ENCODE measurements at places on chromosomes 5 and 9.
A peak's percentile ranks its signal among the peaks of the same experiment; 100 is the strongest.

GRCh38 chr9:107480386-107480789 lies 9.2 kb downstream of the KLF4 start:
- no peak for DNase-seq

- DNase-seq: no peak
Observed at GRCh38 chr5:144248015-144248414, 77.3 kb downstream of the KCTD16 start.

GRCh38 chr5:103840600-103840999 lies 278.0 kb upstream of the NUDT12 start:
- DNase-seq: no peak

- DNase-seq: peak; percentile 46
Observed at GRCh38 chr5:83720836-83721537, at the start of gene HAPLN1. TSS of gene HAPLN1 (minus strand) at chr5:83720855. CDS start at chr5:83673523, 47,332 bp downstream.

DNA sequence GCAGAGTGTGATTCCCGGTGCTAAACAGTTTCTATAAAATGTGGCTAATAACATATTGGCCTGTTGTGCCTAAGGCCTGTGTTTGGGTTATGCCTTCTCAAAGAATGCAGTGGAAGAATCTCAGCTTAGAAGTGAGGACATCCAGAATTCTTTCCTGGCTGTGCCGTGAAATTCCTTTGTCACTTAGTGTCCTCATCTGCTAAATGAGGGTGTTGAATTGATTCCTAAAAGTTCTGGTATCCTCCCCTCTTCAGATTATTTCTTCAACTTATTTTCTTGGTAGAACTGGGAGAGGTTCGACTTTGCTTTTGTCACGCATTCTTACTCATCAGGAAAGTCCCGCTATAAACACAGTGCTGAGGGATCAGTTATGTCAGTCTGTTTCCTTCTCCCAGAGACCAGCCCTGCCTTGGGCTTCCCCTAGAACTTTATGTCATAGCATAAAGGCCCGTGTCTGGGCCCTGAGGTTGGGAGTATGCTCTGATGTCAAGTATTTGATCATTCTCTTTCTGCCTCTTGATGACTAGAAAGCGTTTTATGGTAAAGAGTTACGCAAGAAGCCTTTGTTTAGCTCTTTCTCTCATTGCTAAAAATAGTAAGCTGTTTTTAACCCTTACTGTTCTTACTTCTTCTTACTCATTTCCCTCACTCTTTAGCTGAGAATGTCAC lies 29.5 kb downstream of the MTAP start:
- no peak for DNase-seq

DNA sequence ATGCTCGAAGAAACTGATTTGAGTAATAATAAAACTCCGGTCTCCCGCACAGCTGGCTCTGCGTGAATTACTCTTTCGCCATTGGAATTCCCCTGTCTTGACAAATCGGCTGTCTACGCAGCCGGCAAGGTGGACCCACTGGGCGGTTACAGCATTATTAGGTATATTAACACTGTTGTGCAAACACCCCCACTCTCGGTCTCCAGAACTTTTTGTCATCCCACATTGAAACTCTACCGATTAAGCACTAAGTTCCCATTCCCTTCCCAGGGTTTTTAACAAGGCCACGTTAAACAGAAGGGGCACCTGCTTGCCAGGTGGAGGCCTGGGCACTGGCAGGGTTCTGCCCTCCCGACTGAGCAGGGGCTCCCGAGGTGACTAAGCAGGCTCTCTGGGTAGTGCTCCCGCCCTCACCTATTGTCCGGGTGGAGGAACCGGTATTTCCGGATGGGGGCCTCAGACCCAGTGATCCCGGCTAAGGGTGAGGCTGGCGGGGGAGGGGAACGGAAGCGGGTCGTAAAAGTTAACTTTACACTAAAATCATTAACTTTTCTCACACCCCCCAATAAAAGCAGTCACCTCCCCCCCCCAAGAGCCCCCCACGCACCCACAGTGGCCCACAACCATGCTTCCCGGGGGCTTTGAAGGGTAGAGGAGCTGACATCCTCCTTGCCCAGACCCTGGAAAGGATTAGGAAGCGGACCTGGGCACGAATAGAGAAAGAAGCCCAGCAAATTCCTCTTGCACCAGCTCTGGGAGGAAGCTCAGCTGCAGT lies 53.5 kb upstream of the TJP2 start:
- DNase-seq: peak; percentile 24

GRCh38 chr5:34656700-34657273 lies 659 bp downstream of the RAI14 start:
- DNase-seq: peak; percentile 31

GRCh38 chr9:36151316-36152210 lies 15.0 kb downstream of the GLIPR2 start:
- DNase-seq: peak; percentile 81

DNA sequence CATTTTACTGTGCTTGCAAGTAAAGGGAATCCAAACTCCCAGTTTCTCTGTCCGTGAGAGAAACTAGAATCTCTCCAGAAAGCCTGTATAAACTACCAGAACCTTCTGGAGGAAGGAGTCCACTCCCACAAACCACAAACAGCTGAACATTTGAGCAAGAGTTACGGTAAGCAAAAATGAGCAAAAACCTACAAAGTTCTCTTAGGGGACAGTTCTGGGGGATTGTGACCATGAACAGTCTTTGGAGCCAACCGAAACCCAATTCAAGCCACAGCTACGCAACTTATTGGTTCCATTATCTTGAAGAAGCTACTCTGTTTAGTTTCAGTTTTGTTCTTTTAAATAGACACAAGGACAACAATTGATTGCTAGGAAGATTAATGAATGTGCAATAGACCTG lies 330.6 kb downstream of the ASTN2 start:
- DNase-seq: no peak

Data from cardiac muscle cell (in vitro differentiated cells and primary cell).